ENCODE measurements at places on chromosomes 1 and 21. TPM values are rescaled to one million over a fixed set of nuclear protein-coding genes. Genes with fewer than 3 reads are reported as not detected.

The AMY1A gene
- not detected for total RNA-seq

The HAO2 gene
- not detected for total RNA-seq

DNA sequence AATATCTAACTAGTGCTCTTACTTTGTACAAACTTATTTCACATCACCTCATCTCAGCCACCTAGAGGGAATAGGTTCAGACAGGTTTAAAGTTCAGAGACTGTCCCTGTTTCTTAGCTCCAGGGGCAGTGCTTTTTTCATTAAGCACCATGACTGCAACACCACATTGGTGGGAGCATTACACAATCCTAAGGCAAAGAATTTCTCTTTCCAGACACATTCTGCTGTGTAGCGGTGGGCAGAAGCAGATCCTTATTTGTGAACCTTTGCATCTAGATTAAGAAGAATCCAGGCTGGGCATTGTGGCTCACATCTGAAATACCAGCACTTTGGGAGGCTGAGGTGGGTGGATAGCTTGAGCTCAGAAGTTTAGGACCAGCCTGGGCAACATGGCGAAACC lies 16.1 kb downstream of the LCA5L start:
- H3K27ac ChIP-seq = no peak overlapping the region
- no peaks in the 10 kb centered on the region for H3K27me3 ChIP-seq
- no peaks in the 10 kb centered on the region for H3K36me3 ChIP-seq
- DNase-seq = no peak

GRCh38 chr1:181392613-181393220 lies 90.6 kb upstream of the CACNA1E start:
- H3K36me3 ChIP-seq = no peaks in the 10 kb centered on the region
- H3K4me1 ChIP-seq = no peaks in the 10 kb centered on the region
- peaks cover 4% of the 10 kb centered on the region for H3K27me3 ChIP-seq
- H3K4me3 ChIP-seq = no peak overlapping the region
- no peak for DNase-seq
- no peak overlapping the region for H3K27ac ChIP-seq

GRCh38 chr1:26154750-26155149 lies 4.1 kb upstream of the FAM110D start:
- no peaks in the 10 kb centered on the region for H3K27me3 ChIP-seq
- DNase-seq = no peak
- no peak overlapping the region for H3K27ac ChIP-seq

DNA sequence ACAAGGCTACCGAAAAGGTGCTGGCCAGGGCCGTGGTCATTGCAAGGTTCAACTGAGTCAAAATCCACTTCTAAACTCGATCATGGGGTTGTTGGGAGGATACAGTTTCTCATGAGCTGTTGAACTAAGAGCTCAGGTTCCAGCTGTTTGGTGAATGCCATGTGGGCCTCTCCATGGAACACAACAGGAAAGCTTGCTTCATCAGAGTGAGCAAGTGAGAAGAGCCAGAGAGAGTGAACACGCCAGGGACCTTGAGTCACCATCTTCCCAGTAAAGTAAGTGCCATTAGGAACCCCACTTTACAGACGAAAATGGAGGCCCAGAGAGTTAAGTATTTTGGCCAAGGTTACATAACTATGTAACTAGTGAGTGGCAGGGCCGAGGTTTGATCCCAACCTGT lies 475.1 kb upstream of the VAMP3 start:
- DNase-seq = no peak
- no peak overlapping the region for H3K27ac ChIP-seq
- H3K36me3 ChIP-seq = no peaks in the 10 kb centered on the region
- peaks cover 23% of the 10 kb centered on the region for H3K4me1 ChIP-seq

DNA sequence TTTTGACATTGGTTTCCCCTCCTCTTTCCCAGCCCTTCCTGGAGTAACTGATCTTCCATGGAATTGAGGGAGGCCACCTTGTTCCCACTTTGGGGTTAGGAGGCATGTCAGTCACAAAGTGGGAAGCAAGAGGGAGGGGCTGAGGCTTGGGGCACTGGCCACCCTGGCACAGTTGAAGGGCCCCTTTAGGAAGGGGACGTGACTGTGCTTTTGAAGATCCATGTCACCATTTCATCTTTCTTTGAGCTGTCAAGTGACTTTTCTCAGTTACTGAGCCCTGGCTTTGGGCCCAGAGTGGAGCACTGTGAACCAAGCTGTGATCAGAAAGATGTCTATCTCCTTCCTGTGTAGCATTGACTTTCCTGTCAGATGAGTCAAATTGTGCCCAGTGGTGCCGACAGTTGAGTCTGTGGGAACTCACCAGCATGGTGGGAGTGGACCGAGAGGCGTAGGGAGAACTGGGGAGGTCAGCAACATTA lies 38.5 kb upstream of the TDRD10 start:
- no peaks in the 10 kb centered on the region for H3K36me3 ChIP-seq
- no peak overlapping the region for H3K4me3 ChIP-seq
- peak; percentile 31 for DNase-seq
- no peaks in the 10 kb centered on the region for H3K27me3 ChIP-seq
- H3K27ac ChIP-seq = peak overlapping the region; percentile 56

DNA sequence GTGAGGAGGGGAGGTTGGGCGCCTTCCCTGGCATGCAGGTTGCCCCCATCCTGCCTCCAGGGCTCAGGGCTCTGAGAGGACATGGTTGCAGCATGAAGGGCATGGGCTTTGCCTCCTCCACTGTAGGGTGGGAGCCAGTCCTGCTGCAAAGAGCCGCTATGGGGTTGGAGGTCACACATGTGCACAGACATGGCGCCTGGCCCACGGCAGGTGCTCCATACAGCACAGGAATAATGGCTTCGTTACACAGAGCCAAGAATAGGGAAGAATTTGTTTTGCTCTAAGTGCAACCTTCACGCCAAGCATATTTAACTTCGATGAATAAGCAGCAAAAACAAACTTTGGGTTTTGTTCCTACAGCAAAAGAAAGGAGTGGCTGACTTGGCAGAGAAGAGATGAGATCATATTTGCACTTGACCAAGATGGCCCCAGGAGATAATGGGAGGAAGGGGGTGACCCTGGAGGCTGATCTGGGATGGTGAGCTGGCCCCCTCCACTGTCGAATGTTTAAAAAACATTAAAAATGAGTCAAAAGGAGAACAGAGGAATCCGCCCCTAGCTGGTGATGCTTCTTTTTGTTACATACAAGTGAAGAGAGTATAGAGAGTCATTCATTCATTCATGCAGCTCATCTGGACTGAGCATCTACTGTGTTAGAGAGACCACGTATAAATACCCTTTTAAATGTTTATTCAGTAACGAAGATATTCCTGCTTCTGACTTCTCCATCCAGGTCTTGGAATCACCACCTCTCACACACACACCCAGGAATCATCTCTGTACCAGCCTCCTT lies 12.4 kb upstream of the C2CD2 start:
- DNase-seq = peak; percentile 96
- H3K36me3 ChIP-seq = no peaks in the 10 kb centered on the region
- H3K4me1 ChIP-seq = peaks cover 46% of the 10 kb centered on the region
- no peaks in the 10 kb centered on the region for H3K27me3 ChIP-seq
- H3K4me3 ChIP-seq = no peak overlapping the region

- no peak for DNase-seq
- no peak overlapping the region for H3K4me3 ChIP-seq
- no peak overlapping the region for H3K27ac ChIP-seq
- no peaks in the 10 kb centered on the region for H3K4me1 ChIP-seq
- peaks cover 4% of the 10 kb centered on the region for H3K36me3 ChIP-seq
These were observed 18.1 kb upstream of the SAMD13 start for GRCh38 chr1:84283381-84283780.
